ENCODE measurements at places on chromosomes 2 and 18.

- no peak for DNase-seq
These were observed 27.3 kb downstream of the SPTBN1 start for GRCh38 chr2:54483426-54483825.

GRCh38 chr2:187658952-187659525 lies 104.8 kb upstream of the TFPI start:
- DNase-seq: no peak

- no peak for DNase-seq
These were observed at the start of gene SERPINB2 for GRCh38 chr18:63887424-63887823. Gene SERPINB2 (plus strand): TSS chr18:63887705. CDS start chr18:63891445, 3,740 bp downstream.

- no peak for DNase-seq
These were observed 389.7 kb upstream of the ATP5MC3 start for GRCh38 chr2:175571078-175571653.

DNA sequence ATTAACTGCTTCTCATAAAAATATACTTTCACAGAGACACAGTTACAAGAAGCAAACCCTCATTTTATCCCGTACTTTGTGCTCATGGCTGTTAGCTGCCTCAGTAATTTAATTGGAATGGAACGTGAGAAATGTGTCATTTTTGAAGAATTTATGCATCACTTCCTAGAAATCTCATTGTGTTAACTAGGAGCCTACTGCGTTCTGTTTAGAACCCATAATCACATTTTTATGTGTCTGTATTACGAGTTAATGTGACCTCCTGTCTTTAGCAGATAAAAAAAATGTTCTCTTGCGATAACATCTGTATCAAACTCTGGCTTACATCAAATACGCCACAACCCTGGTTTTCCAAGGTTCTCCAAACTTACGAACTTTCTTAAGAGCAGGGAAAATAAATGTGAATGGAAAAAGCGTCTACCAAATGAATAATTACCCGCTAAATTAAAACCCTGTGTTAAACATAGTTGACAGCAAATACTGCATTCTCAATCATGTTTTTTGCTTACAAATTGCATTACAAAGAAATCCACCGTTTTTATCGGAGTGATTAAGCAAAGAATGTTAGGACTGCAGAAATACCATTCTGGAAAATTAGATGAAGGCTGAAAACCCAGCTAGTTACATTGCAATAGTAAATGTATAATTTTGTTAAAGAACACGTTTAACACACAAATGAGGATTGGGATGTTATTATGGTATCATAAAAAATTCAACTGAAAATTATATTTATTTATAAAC lies 12.1 kb upstream of the GBX2 start:
- no peak for DNase-seq

- no peak for DNase-seq
These were observed 1327.1 kb upstream of the ZEB2 start for GRCh38 chr2:145846982-145847381.

DNA sequence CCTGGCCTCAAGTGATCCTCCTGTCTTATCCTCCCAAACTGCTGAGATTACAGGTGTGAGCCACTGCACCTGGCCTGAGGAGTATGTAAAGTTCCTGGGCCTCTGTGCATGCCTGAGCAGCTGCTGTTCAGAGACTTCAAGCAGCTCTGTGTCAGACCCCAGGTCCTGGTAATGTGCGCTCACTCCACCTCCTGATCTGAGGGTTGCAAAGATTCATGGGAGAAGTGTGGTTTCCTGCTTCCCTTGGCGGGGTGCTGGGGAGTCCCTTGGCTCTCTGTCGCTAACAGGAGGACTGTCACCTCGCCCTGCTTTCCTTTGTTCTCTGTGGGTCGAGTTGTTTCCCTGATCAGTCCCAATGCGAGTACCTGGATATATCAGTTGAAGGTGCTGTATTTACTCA lies 8.6 kb upstream of the IL36A start:
- DNase-seq: peak; percentile 66

- no peak for DNase-seq
These were observed 57.7 kb downstream of the CENPO start for GRCh38 chr2:24850944-24851343.

GRCh38 chr18:28792404-28793086 lies 615.6 kb upstream of the CDH2 start:
- no peak for DNase-seq

DNA sequence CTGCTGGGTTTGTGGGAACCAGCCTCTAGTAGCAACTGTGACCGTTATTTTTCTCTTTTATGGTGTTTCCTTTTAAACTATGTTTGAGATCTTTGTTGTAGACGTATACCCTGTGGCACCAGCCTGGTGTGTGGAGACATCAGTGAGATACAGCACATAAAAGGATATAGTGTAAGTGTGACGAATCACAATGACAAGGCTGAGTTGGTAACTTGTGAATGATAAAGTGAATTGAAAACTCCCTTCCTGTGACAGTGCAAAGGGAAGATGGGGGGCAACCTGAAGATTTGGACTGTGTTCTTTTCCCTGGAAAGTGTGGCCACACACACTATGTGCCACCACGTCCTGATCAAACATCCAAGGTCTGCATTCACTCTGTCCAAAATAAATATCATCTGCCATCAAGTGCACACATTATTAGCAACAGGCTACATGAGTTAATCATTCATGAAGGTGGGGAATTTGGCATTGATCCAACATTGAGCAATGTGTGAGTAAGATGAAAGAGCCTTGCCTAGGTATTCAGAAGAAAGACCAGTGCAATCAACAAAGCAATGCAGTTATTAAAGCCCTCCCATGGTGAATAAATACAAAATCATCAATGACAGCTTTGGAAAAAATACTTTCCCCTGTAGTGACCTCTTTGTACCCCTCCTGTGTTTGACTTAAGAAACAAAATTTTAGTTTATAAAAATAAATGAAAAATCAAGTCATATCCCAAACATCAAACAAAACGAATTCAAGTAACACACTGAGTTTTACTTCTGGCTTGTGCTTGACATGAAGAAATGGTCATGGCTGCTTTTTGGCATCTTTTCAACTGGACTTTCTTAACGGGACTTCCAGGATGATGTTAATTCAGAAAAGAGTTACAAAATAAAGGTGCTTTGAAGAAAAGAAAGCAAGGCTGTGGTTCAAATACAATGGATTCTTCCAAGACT lies 1280.5 kb upstream of the ZEB2 start:
- no peak for DNase-seq

DNA sequence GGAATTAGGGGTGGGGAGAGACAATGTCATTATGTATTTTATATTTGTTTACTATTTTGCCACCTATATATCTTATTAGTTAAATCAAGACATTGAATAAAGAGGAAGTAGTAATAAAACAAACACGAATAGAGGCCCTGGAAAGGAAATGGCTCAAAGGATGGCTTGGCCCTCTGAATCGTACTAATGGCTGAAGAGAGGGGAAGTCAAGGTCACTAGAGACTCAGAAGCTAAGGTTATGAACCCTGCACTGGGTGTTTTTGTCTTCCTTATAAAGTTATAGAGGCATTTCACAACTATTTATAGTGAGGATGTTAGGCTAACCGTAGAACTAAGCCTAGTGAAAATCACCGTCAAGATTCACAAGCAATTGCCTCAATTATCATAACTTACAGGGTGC lies 685.9 kb downstream of the ARHGAP15 start:
- no peak for DNase-seq

GRCh38 chr2:18299423-18300212 lies 260.8 kb downstream of the RDH14 start:
- DNase-seq: no peak

DNA sequence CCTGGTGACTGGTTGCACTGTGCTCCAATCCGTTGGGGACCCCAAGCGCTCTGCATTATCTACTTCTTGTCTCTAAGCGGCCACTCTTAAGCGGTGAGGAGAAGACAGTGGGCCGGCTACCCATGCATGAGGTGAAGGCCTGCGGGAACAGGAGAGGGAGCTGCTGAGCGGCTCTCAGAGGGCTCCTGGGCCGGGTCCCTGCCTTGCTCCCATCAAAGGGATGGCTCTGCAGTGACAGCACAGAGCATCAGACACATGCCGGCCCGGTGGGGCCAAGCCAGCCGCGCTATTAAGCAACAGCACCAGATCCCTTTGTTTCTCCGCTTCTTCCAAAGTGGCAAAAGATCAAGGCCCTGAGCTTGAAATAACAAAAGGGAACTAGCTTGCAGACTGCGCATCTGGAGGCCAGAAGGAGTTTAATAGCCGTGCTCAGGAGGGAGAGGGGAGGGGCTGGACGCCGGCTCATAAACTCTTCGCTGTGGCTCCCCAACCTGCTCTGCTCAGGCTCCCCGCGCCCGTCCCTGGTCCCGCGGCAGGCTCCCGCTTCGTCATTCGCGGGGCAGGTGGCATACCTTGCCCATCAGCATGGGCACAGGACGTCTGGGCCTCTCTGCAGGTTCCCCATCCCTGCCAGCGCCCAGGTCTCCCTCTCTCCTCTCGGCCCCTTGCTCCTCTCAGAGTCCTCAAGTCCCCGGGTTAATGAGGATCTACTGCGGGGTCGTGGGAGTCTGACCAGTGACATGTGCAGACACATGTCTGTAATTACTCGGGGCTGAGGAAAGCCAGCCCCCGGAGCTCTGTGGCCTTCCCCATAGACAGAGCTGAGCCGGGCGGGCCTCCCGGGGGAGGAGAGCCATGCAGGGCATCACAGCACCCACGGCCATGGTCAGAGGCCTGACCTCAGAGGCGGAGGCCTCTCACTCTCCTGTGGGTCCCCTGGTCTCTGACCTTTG lies 96.7 kb downstream of the ASB1 start:
- DNase-seq: no peak

GRCh38 chr2:240999873-241000541 lies 1.6 kb downstream of the SNED1 start:
- no peak for DNase-seq

DNA sequence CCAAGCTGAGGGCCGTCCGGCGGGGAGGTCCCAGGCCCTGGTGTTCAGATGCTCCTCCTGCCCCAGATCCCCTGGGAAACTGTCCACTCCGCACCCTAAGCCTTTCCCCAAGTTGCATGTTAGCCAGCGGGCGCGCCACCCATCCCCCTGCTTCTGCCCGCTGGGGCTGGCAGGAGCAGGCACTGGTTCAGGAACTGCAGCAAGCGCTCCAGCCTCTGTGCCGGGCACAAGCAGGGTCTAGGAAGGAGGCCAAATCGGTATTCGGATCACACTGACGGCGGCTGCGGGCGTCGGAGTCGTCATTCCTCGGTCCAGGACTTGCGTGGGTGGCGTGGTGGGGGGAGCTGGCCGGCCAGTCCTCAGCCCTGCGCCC lies 53.7 kb downstream of the FAM168B start:
- DNase-seq: no peak

DNA sequence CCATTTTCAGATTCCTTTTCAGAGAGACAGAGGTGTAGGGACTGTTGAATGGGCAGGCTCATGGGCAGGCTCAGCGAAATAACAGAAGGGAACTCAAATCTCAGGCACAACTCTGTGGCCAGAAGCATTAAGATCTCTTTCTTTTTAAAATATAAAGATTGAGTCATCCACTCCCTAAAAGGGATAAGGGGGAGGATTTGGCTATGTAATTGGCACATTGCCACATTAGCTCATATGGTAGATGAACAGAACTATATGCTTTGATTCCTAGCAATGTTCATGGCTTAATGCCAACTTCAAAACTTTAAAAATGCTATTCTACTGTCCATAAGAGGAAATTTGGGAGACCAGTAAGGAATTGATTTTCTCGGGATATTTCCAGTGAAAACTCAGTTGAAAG lies 53.8 kb upstream of the SLC5A7 start:
- no peak for DNase-seq

- DNase-seq: no peak
These were observed 24.7 kb downstream of the TLK1 start for GRCh38 chr2:171136024-171136423.

DNA sequence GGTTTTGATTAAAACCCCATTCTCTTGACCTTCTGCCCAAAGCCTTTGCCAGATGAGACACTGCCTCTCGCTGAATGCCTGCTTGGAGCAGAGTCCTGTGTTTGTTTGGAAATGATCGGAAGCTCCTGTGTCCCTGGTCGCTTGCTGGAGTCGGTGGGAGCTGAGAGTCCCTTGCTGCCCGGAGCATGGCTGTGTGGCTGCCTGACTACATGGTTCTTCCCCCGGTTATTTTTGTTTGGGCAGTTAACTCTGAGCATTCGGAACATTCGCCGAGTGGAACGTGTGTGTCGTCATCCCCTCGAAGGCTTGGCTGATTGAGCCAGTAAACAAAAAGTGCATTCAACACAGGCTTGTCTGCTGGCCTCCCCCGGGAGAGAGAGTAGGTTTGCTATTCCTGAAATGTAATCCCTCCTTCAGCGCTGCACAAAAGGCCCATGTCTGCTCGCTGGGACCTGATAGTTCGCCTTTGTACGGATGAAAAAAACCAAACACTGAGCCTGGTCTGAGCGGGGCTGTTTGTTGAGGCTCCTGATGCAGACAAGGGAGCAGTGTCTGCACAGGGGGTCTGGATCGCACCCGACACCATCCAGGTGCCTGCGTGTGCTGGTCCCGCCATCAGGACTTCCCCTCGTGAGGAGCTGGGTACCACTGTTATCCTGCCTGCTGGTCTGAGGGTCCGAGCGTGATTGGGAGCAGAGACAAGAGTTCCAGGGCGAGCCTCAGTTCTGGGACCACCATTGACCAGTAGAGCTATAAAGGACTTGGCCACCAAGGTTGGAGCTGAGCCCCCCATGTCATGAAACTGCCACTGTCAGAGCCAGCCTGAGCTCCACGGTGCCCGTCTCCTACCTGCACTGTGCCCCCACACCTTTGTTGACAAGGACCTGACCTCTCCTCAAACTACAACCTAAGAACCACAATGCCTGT lies 83.8 kb downstream of the AGAP1 start:
- DNase-seq: no peak

DNA sequence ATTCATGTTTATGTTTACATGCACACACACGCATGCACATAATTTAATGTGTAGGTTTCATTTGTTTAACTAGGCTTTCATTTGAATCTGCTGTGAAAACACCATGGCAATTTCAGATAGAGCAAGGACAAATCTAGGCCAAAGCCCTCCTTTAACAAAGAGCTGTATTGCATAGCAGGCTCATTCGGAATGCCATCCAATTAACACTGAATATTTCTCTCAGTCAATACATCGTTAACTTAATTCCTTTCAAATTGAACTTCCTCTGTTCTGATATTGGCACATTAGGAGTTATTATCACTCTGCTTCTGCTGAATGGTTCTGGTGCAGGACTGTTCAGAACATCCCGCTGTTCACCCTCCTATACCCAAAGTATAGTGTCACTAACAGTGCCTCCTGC lies 435.1 kb upstream of the CDH20 start:
- no peak for DNase-seq

GRCh38 chr2:17857021-17857420 lies 21.4 kb upstream of the KCNS3 start:
- DNase-seq: no peak

- no peak for DNase-seq
These were observed 148.1 kb downstream of the ACKR3 start for GRCh38 chr2:236717729-236718128.

- DNase-seq: no peak
These were observed 144.5 kb downstream of the ACKR3 start for GRCh38 chr2:236714080-236714479.

DNA sequence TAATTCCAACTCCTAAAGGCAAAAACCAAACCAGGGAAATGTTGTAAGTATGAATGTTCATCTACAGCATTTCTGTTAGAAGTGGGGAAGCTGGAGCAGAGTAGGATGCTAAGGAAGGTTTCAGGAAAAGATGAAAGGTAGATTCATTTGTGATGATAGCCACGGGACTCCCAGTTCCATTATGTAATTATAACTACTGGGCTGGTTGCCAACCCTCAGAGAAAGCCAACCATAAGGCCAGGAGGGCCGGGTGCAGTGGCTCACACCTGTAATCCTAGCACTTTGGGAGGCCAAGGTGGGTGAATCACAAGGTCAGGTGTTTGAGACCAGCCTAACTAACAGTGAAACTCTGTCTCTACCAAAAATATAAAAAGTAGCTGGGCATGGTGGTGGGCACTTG lies 288.9 kb upstream of the ETAA1 start:
- no peak for DNase-seq

- DNase-seq: no peak
These were observed 126.3 kb downstream of the FAM168B start for GRCh38 chr2:130966775-130967490.
